ENCODE measurements at places on chromosomes 5 and 9.

- DNase-seq: no peak
Measured at GRCh38 chr9:124334568-124335319, 77.0 kb downstream of the NEK6 start.

DNA sequence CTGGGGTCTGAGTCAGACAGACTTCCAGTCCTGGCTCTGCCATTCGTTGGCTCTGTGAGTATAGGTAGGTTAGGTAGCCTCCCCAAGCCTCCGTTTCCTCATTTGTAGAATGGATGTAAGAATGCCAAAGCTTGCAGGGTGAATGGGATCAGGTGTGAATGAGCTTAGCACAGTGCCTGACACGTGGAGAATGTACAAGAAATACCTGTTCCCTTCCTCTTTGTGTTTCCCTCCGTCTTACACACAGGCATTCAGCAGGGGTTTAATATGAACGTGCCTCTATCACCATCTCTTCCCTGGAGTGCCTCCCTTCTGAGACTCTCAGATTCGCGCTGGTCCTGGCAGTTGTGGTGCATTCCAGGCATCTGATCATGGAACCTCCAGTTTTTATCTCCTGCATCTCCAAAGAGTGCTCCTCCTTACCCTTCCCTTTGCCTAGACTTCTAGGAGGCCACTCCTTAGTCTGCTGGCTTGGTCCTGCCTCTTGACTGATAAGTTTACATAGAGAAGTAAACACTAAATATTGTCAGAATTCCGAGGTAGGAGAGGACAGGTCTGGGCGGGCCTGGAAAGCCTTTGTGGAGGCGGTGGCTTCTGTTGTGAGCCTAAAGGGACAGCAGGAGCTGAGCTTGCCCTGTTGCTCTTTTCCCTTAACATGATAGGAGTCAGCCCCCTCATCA, 199.4 kb downstream of the AOPEP start:
- no peak for DNase-seq

GRCh38 chr5:115028557-115028956, 141.2 kb downstream of the TRIM36 start:
- DNase-seq: no peak

DNA sequence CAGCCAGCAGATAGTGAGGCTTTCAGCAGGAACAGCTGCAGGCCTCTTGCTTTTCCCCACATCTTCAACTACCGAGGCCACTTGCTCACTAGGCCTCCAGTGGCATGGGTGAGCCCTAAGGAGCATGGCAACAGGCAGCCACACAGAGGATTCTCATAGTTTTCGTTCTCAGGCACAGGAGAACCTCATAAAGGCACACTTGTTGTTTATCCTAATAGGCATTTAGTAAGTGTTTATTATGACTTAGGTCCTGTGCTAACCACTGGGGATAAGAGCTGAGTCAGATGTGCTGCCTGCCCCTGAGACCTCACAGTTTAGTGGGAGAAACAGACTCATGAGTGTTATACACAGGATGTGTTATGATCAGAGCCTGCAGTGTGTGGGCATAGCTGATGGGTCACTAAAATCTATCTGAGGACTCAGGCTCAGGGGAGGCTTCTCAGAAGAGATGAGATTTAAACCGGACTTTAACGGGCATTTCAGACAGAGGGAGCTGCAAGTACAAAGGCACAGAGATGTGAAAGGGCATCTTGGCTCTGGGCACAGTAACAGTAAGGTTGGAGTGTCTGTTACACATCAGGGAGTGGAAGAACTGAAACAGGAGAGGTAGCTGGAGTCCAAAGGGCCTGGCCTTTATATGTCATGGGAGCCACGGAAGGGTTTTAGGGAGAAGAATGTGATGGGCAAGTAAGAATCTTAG, 21.0 kb upstream of the HEMGN start:
- DNase-seq: no peak

- DNase-seq: no peak
Measured at GRCh38 chr9:88973281-88974045, 17.8 kb upstream of the S1PR3 start.
